ENCODE measurements at places on chromosomes 13 and 19.

- DNase-seq = no peak
Measured at GRCh38 chr13:109651854-109652253, 134.5 kb downstream of the IRS2 start.

DNA sequence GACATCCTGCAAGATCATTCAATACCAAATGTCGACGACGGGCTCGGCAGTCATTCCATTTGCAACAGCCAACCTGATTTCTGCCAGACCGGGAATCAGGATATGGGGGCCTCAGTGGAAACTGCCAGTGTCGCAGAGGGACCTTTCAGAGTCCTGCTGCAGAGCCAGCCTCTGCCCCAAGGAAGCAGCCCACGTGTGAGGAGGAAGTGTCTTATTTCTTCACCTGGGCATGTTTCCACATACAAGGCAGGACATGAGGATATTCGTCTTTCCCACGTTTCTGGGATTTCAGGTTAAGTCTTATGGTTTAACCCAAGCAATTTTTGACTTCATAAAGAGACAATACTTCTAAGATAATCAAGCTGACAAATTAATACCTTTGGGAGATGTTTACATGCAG lies 69.9 kb downstream of the ABCC4 start:
- DNase-seq = no peak

DNA sequence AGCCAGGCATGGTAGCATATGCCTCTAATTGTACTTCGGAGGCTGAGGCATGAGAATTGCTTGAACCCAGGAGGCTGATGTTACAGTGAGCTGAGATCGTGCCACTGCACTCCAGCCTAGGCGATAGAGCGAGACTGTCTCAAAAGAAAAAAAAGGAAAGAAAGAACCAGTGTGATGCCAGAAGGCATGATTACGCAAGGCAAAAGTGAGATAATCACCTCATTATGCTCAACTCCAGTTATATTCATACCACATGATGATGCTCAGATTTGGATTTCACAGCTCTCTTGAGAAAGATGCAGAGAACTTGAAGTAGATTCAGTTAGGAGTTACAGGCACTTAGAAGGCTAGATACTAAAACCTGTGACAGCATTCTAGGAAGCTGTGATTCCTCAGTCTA lies 21.8 kb downstream of the RCBTB1 start:
- no peak for DNase-seq

GRCh38 chr19:35793381-35794165 lies 18.2 kb downstream of the ARHGAP33 start:
- no peak for DNase-seq

- no peak for DNase-seq
Measured at GRCh38 chr13:20230913-20231838, 943 bp downstream of the GJB6 start.

DNA sequence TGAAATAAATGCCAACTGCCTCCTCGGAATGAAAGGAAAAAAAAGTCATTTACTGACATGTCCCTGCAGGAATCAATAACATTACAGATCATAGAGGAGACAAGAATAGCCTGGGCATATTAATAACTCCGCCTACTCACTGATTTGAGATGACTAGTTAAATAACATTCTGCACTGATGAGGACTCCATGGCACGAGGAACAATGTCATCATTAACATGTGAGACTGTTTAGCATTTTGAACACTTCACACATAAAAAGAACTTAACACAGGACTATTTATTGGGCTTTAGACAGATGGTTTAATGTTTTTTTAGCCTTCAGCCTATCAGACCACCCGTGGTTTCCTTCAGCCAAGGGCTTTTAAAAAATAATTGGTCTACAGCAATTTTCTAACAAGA lies 170.1 kb downstream of the OLFM4 start:
- peak; percentile 10 for DNase-seq

GRCh38 chr19:57473646-57474045 lies 3.7 kb downstream of the ZNF772 start:
- DNase-seq = no peak

DNA sequence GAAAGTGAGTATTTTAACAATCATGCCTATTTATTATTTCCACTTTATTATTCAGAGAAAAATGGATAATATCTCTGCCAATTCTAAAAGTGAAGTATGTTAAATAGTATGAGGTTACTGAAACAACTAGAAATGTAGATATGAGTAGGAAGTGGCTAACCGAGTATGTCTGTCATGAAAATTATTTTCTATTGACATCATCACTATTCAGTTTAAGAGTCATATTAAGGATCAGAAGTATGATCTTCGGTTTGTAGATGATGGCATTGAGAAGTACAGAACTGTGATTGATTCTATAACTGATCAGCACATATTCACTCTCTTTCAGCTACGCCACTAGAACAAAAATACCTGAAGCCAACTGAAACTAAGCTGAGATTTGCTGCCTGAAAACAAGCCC lies 146.4 kb upstream of the SLITRK5 start:
- no peak for DNase-seq

DNA sequence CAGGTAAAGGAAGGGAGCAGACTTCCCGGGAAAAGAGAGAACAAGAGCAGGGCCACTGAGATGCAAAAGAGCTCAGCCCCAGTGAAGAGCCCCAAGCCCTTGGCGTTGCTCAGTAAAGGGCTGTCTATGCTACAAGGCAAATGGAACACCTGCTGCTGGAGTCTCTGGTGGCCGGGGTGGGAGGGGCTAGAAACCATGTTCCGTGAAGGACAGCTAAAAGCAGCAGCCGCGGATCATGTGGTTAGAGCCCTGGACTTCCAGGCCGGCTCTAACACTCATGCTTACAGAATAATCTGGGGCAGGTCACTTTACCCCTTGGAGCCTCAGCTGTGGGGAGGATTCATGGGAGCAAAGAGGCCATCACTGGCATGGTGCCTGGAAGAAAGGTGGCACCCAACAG lies 17.8 kb downstream of the POU2F2 start:
- peak; percentile 54 for DNase-seq

DNA sequence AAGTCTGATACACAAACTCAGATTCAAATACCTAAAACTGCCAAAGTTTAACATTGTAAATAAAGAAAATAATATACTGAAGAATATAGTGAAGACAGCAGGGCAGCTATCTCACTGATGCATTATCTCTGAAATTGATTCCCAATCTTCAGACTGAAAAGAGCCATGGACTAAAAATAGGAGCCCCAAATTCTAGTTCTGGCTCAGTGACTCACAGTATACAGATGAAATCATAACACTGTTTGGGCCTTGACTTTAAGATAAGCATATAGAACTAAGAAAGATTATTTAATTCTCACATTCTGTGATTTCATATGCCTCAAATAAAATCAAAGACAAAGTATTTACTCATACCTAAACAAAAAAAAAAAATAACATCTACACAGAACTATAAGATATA lies 53.9 kb downstream of the RBM26 start:
- DNase-seq = no peak

DNA sequence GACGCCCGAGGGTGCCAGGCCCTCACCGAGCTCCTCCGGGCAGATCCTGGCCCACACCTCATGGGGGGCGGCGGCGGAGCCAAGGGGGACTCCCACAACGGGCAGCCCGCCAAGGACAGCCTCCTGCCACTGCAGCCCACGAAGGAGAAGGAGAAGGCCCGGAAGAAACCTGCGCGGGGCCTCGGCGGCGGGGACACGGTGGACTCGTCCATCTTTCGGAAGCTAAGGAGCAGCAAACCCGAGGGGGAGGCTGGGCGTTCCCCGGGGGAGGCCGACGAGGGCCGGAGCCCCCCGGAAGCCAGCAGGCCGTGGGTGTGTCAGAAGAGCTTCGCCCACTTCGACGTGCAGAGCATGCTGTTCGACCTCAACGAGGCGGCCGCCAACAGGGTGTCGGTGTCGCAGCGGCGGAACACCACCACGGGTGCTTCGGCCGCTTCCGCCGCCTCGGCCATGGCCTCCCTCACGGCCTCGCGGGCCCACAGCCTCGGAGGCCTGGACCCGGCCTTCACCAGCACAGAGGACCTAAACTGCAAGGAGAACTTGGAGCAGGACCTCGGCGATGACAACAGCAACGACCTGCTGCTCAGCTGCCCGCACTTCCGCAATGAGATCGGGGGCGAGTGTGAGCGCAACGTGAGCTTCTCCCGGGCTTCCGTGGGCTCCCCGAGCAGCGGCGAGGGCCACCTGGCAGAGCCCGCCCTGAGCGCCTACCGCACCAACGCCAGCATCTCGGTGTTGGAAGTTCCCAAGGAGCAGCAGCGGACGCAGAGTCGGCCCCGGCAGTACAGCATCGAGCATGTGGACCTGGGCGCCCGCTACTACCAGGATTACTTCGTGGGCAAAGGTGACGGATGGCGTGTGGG lies 141.5 kb downstream of the DPF1 start:
- no peak for DNase-seq

DNA sequence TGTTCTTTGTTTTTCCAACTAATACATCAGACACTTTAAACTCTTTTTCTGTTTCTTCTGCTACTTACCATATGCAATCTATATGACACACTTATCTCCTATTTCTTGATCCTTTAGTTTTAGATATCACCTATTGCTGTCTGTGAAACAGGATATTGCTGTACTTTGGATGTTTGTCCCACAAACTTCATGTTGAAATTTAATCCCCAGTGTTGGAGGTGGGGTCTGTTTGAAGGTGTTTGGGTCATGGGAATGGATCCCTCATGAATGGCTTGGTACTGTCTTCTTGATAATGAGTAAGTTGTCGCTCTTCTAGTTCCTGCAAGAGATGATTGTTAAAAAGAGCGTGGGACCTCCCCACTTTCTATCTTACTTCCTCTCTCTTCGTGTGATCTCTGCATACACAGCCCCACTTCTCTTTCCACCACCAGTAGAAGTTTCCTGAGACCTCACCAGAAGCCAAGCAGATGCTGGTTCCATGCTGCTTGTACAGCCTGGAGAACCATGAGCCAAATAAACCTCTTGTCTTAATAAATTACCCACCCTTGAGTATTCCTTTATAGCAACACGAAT lies 244.2 kb downstream of the NHLRC3 start:
- no peak for DNase-seq

DNA sequence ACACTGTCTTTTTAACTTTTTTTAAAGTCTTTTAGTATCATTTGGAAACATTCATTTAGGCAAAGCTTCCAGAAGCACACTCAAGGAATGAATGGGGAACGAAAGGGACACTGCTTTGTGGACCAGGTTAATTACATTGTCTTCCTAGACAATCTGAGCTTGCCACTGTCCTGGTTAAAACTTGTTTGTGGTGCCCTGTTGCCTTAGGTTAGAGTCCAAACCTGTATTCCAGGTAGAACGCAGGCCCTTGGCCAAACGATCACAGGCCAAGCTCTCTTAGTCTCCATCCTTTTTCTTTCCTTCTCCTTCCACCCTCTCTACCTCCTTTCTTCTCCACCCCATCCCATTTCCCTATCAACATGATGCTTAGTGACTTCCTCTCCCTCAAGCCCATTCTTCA lies 66.8 kb downstream of the ERCC5 start:
- DNase-seq = no peak

- DNase-seq = no peak
Measured at GRCh38 chr13:73607489-73608156, 526.6 kb downstream of the KLF12 start.

GRCh38 chr13:35984776-35985453 lies 146.3 kb downstream of the DCLK1 start:
- DNase-seq = peak; percentile 74

DNA sequence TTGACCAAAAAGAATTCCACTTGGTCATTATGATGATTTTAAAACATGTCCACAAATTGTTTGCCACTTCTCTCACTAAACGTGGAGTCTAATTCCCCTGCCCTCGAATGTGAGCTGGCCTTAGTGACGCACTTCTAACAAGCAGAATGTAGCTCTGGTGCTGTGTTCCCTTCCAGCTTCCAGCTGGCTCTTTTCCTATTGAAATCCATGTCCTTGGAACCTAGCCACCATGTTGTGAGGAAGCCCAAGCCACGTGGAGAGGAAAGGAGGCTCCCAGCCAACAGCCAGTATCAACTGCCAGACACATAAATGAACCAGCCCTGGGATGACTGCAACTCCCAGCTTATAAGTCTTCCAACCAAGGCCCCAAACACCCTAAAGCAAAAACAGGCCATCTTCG lies 23.6 kb upstream of the CEBPA start:
- no peak for DNase-seq

DNA sequence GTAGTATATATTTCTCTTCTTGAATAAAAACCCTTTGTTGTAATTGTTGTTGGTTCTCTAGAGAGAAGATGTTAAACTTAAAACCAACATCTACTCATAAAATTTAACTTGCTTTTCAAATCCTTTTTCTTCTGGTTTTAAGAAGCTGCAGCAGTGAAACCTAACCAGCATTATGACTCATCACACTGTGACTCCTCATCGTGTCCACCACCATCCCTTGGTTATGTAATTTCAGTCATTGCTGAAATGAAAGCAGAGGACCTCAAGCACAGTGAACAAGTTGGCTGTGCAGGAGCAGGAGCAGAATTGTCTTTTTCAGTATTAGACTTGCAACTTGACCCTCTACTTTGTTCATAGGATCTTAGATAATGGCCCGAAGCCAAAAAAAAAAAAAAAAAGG lies 64.9 kb upstream of the HTR2A start:
- DNase-seq = no peak

DNA sequence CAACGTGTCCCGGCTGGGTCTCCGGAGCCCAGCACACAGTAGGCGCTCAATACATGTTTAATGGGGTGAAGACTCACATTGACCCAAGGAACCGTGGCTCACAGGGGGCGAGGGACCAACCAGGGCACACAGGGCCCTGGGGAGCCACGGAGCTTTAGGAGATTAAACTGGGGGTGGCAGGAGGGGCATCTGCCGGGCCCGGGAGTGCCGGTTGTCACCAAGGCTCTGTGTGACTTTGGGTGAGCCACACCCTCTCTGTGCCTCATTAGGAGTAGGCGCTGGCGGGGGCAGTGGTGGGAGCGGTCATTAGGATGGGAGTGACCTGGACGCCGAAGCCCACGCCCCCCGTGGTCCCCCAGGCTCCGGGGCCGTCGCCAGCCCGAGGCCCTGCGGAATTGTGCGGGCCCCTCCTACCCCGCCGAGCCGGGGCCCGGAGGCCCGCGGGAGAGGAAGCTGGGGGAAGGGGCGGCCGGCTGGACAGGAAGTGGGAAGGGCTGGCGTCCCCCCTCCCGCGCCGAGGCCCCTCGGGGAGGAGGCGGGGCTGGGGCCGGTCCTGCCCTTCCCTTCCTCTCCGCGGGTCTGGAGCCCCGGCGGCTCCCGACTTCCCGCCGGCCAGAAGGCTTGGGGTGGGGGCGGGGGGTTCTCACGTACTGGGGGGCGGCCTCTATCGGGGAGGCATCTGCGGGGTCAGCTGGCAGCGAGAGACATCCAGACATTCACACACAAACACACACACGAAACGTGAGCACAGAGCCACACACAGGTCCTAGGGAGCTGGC lies 1.8 kb upstream of the SSBP4 start:
- DNase-seq = peak; percentile 19

All from NCI-H1092 (cell line).